SK-N-DZ (cell line): ENCODE measurements at places on chromosomes 2 and 18.

GRCh38 chr2:125593036-125593435 is 1062.9 kb upstream of the GYPC start:
- DNase-seq = no peak

DNA sequence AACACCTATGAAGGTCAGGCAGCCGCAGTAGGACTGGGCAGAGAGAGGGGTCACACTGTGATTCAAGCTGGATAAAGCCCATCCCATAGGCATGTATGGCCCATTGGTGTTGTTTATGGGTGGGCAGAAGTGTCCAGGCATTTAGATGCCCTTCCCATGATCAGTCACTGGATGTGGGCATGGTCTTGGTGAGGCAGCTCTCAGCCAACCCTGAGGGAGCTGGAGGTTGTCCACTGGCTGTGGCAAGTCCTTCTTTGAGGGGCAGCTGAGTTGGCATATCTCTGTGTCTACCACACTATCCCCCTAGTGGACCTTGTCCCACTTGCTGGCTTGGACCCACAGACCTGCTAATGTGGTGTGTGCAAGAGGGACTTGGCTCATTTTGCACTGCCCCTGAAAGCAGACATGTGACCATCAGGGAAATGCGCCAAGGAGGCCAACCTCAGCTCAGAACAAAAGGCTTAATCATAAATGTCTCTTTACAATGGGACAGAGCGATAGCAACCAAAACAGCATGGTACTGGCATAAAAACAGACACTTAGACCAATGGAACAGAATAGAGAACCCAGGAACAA is 82.0 kb downstream of the TMEM17 start:
- DNase-seq = no peak

DNA sequence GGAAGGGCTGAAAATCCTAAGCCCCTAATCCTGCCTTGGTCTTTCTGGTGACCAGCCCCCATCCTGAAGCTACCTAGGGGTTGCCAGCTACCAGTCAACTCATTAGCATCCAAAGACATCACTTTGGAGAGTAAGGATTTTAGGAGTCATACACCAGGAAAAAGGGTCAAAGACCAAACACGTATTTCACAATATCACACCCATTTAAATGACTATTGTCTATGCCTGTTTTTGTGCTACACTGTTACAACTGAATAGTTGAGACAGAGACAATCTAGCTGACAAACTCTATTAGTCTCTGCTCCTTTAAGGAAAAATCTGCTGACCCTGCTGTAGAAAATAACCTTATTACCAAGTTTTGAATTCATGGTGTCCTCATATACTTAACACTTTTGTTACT is 21.0 kb upstream of the RBBP8 start:
- no peak for DNase-seq

DNA sequence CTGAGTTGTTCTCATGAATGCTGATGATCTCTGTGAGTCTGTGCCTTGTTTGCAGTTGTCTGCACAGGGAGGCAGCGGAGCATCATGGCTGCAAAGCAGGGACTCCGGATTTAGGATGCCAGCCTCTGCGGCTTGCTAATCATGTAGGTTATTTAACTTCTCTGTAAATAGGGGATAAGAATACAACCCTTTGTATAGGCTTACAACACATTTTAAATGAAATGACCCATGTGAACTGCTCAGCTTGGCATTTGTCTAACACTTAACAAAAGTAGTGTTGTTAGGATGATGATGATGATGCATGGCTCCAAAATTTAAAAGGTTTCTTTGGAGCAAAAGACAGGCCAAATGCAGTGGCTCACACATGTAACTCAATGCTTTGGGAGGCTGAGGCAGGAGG is 19.4 kb downstream of the DYTN start:
- DNase-seq = no peak

DNA sequence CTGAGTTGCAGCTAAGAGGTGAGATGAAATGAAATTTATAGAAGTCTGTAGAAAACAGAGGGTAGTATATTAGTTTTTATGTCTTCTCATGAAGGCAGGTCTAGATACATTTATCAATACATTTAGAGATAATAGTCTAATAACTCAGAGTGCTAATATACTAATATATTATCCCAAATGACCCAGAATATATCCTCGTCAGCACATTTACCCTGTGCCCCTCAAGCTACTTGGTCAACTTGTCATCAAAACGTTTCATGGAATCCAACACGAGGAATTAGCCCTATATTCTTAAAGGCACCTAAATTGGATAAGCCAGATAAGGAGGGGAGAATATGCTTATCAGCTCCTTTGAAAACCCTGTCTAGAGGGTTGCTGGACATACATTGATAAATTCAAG is 415.1 kb upstream of the LRRTM1 start:
- no peak for DNase-seq

- DNase-seq = no peak
These were observed 227.5 kb downstream of the TTC32 start for GRCh38 chr2:19674051-19675002.

GRCh38 chr2:1744151-1744445 is 217 bp downstream of the PXDN start:
- peak; percentile 35 for DNase-seq

DNA sequence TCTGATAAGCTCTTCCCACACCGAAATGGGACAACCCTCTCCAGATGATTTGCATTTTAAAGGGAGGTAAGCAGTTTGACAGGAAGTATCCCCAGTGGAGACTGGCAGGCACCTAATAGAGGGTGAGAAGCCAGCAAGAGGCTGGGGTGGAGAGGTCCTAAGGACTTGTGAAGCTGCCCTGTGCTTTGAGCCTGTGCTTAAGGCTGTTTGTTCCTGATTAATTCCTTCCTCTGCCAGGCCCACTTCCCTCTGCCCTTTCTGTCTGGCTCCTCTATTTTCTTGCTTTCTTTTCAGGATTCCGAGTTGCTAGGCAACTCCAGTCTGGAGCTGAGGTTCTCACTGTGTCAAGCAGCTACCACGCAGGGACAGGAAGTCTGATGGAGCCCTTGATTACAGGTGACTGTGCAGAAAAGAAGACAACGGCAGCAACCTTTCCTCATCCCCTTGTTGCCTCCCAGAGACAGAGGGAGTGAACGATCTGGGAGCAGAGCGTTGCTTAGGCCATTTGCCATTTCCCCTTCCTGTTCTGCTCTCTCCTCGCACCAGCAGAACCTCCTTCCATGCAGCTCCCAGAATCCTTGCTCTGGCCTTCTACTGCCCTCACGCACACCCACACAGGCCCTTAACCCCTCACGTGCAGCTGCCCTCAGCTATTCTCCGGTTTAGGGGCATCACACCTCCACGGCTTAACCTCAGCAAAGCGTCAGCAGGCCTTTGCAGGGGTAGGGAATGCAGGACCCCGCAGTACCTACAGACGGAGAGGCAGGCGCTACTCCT is 103.6 kb upstream of the CELF4 start:
- peak; percentile 29 for DNase-seq

DNA sequence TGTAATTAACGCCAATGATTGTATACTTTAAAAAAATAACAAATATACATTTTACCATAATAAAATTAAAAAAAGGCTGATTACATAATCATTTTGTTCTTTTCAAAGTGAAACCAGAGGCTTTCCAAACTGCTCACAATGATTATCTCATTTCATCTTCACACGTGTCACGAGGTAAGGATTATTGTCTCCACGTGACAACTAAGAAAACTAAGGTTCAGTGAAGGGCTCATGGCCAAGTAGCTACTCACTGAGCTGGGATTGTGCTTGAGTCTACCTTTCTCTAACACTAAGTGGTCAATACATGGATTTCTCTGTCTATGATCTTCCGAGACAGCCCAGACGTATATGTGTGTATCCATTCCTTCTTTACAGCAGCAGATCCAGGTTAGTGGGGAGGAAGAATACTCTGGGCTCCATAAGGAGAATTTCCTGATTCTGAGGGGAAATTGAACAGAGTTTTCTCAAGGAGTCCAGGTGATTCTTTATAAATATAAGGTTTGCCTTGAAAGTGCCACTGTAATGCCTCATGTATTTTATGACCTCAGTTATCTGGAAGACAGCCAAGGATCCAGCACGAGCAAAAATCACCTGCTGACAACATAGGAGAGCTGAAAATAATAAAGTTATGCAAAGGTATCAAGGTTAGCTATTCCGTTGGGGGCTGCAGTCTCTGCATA is 25.6 kb upstream of the ACSL3 start:
- no peak for DNase-seq

DNA sequence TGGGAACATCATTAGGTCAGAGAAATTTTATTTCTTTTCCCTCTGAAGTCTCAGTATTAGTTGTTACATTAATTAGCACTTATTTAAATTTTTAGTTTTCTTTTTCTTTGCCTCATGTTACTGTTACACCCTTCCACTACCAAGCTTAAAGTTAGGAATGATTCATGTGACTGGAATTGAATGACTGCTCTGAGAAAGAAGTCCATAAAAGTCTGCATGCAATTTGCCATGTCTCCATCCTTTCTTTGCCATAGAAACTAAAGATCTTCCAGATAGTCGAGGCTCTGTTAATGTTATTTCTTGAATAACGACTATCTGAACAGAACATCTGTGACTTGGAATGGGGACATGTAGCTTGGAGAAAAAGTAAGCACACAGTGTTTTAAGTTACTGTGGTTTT is 1269.8 kb upstream of the PIK3C3 start:
- no peak for DNase-seq

DNA sequence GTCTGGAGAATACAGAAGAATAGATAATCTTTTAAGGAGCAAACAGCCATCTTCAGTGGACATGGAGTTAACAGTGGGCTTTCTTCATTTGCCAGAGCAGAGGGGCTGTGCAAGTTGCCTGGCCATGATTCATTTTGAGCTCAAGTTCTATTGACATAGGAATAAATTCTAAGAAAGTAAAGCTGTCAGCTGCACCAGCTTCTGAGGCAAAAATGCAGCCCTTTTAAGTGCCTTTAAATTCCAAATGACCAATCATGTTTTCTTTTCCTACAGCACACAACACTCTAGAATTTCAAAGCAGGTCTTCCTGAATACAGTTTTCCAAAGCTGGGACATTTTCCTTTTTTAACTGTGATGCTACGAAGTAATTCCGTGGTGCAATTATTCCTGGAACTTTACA is 246.4 kb upstream of the NT5C1B start:
- no peak for DNase-seq

DNA sequence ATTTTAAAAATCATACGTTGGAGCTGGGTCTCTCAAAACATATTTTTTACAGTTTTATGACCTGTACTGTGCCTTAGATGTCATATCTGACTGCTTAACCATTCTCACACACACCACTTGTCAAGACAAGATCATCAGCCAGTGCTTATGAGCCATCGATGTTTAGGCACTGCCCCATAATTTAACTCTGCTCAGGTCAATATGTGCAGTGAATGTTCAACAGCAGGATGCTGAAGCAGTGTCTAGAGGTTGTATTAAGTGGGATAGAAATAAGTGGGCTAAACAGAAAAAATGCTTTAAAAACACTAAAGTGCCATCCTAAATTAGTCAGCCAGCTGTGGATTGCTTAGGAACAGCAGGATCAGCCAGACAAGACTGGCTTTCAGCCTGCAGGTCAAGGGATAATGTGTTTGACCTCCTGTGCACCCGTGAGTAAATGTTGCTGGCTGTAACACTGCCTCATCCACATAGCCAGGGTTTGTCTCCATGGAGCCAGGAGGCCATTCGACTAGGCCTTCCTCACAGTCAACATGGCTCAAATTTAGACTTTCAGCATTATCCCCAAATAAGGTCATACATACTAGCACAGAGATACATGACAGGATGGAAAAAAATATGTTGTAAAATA is 139.0 kb upstream of the NXPH2 start:
- peak; percentile 6 for DNase-seq

DNA sequence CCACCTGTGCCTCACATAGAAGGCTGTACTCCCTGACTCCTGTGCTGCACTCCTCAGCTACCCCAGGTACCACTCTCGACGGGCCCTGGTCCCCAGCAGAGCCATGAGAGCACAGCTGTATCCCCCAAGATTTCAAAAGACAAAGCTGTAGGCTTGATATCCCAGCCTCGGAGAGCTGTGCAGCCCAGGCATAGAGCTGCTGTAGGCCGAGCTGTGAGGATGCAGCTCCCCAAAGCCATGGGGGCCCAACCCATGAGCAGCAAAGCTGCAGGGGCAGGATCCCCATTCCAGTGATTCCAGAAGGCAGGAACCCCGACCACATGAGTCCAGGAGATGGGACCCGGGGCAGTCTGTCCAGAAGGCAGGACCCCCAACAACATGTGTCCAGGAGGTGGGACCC is 123.8 kb upstream of the CBLN2 start:
- DNase-seq = no peak

DNA sequence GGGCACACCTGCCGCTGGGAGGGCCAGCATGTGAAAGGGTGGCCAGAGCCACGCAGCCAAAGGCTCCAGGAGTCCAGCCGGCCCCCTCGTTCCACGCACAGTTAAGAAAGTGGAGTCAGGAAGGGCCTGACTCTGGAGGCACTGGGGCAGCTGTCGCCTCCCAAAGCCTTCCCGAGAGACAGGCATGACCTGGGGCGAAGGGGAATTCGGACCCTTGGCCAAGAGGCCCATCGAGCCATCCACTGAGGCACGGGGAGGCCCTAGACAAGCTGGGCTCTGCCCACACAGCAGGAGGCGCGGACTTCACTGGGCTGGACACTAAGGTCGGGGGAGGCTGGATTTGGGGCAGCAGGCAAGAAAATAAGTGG is 38.5 kb upstream of the SNED1 start:
- DNase-seq = no peak

- no peak for DNase-seq
These were observed 1092.3 kb downstream of the BCL11A start for GRCh38 chr2:59461127-59461526.
